ENCODE measurements at places on chromosomes 12 and 14.

DNA sequence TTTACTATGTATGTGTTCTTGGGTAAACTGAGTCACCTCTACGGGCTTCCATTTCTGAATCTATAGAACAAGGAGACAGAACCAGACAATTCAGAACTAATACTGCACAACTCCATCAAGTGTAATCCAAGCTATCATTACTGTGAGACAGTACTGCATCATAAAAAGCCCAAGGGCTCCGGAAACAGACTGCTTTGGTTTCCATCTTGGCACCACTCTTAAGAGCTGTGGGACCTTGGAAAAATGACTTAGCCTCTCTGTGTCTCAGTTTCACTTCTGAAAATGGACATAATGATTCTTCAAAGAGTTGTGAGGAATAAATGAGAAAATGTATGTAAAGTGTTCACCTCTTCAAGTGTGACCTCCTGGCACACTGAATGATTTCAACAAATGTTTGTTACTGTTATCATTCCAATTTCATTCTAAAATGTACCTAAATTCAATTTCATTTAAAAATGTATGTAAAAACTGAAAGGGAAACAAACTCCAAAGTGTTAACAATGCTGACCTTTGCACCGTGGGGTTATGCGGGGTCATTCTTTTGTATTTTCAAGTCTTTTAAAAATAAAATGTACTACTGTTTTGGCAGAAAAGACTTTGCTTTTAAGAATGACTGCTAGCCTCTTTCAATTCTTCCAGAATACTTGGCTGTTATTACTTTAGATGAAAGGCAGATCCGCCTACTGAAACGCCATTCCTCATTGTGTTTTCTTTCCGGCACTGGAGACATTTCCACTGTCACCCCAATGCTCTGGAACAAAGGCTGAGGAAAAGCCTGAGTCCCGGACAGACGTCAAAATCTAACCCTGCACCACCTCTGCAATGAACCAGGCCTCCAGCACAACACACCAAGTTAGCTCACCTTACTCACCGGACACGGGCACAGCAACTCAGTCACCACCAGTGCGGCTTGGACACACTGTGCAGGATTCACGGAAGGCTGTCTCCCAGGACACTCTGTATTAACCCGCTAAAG is 62.8 kb downstream of the TMCC3 start:
- DNase-seq, result no peak

DNA sequence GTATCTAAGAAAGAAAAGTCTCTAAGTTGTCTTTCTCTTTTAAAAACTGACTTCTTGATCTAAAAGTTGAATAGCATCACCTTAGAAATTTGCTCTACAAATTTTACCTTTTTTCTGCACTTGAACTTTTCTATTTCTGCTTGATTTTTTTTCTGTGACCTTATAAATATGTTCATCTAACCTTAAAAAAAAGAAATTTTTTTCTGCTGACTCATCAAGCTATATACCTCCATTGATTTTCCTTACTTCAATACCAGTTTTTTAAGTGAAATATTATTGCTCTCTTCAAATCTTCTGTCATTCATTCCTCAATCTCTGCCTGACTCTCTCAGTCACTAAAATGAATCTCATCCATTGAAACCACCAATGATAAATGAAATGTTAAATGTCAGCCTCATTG is 910.1 kb downstream of the GALC start:
- DNase-seq, result no peak

DNA sequence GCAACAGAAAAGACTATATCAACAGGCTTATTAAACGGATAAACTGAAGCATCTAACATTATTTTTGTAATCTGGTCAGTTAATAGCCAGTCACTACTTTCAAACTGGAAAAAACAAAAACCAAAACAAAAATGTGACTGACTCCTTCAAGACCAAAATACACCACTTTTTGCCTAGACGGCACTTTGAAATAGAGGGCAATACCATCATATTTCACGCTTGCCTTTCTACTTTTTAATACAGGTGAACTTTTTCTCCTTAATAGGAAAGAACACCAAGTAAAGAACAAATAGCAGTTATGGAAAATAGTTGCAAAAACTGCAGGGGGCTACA is 550 bp upstream of the NUP107 start:
- no peak for DNase-seq

DNA sequence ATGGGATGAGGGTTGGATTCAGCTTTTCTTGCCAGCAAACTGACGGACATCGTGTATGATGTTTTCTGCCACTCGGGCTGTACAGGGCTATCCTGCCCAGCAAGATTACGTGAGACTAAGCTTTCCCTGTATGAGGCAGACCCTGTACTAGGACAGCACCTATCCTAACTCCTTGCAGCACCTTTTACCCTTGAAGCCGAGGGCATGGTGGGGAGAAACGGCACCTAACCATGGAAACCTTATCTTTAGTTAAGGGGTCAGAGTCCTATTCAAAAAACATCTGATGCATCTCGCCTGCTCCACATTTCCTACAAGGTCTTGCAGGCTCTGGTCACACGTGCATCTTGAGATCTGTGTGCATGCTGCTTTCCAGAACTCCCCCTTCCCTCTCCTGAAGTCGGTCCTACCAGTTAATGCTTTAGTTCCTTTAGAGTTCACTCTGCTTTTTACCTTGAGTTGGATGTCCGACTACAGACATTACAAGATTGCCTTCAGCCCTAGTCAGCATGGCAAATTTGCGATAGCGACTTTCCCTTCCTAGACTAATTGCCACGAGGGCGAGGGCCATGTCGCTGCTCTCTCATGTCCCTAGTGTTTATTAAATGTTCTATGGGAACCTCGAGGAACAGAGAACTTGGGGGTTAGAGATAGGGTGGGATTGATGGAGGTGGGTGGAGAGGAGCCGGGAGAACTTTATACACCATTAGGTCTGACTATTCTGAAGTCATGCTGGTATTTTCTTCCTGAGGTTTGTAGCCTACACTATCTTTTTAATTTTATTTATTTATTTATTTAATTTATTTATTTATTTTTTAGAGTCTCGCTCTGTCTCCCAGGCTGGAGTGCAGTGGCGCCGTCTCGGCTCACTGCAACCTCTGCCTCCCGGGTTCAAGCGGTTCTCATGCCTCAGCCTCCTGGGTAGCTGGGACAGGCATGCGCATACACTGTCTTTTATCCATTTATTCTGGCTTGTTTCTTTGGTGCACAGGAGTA is 6.6 kb downstream of the RAN start:
- no peak for DNase-seq

- no peak for DNase-seq
Observed at GRCh38 chr14:38252066-38252710, 3.7 kb downstream of the CLEC14A start.

DNA sequence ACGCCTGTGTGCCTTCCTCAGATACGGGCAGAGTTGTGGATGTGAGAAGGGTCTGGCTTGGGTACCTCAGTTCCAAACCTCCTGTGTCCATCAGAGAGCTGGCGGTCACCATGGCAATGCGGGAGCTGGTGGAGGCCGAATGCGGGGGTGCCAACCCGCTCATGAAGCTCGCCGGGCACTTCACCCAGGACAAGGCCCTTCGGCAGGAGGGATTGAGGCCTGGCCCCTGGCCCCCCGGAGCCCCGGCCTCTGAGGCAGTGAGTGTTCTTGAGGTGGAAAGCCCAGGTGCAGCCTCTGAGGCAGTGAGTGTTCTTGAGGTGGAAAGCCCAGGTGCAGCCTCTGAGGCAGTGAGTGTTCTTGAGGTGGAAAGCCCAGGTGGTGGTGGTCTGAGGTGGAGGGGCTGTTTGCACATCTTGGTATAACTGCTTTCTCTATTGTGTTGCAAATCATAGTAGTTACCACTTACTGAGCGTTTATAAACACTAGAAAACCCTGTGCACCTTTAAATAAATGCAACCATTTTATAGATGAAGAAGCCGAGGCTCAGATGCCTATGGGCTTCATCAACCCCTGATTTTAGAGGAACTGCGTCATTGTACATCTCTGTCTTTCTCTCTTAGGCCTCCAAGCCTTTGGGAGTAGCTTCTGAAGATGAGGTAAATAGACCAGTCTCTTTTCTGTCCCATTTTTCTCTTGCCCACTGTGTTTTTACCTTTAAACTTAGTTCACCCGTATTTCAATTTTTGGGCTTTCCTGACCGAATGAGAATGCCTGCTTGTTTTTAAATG is 976 bp downstream of the PEX5 start:
- DNase-seq, result peak; percentile 2

DNA sequence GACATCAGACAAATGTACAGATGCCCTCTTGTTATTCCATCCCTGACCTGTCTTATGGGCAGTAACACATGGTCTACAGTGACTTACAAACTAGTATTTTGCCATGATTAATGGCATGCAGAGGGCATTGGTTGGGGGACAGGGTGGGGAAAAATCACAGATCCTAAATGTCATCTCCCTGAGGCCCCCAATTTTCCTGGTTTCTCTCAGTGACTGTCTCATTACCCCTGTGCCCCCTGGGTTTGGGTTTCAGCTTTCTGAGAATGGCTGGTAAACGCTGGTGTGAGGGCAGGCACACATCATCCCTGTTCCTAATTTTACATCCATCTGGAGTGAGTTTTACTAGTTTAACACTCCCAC is 10.1 kb downstream of the KRT76 start:
- DNase-seq, result no peak

- DNase-seq, result no peak
Observed at GRCh38 chr14:62209287-62209899, 447.2 kb downstream of the SNAPC1 start.

DNA sequence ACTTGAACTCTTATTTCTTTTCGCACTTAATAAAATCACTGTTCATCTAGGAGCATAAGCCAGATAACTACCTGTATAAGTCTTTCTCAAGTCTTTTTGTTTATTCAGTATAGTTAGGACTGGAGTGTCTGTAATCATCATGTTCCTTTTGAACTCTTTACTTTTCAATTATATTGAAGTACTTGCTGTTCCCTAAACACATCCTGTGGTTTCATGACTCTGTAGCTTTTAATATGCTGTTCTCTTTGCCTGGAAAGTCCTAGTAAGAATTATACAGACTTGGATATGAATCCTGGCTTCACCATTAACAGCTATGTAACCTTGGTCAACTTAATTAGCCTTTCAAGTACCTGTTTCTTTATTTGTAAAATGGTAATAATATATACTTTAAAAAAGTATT is 88.2 kb downstream of the CCDC91 start:
- DNase-seq, result no peak
